Activated CD4-positive, alpha-beta T cell treated with anti-CD3 and anti-CD28 coated beads, Interleukin-2, amount 10 ng/mL, durations not matched to agents 7 days and 5 days (primary cell): ENCODE measurements at places on chromosomes 11 and 22.

GRCh38 chr11:8296872-8297271, 33.2 kb upstream of the LMO1 start:
- no peak for DNase-seq

GRCh38 chr11:95055283-95055897, 6.2 kb downstream of the KDM4F start:
- DNase-seq, result no peak

- peak; percentile 11 for DNase-seq
Observed at GRCh38 chr11:87036756-87037449, 831 bp upstream of the TMEM135 start.

DNA sequence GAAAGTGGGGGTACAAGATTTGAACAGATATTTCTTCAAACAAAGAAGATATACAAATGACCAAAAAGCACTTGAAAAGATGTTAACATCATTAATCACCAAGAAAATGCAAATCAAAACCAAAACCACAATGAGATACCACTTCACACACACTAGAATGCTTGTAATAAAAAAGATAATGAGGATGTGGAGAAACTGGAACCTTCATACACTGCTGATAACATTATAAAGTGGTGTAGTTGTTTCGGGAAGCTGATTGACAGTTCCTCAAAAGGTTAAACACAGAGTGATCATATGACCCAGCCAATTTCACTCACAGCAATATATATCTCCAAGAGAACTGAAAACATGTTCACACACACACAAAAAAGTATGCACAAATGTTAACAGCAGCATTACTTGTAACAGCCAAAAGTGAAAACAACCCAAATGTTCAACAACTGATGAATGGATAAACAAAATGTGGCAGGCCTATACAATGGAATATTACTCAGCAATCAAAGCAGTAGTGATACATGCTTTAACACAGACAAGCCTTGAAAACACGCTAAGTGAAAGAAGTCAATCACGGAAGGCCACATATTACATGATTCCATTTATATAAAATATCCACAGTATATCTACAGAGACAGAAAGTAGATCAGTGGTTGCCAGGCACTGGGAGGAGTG, 15.1 kb downstream of the PITPNB start:
- no peak for DNase-seq

- no peak for DNase-seq
Observed at GRCh38 chr22:25120093-25120561, 79.5 kb upstream of the CRYBB3 start.

DNA sequence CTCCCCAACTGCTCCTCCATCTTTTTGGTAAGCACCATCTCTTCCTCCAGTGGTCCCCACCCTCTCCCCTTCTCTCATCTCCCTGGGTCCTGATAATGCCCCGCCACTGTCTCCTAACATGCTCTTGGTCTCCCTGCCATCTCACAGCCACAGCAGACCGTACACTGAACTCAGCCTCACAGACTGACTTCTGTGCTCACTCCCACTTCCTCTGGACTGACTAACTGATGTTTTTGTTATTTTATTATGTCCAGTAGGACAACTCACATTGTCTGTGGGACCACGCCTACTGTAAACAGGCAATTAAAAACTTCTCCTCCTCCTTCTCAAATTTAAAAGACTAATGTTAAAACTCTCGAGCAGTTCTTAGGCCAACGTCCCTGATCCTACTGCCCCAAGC, 2.6 kb upstream of the GNAZ start:
- DNase-seq, result no peak

GRCh38 chr11:74418509-74418895, 20.3 kb upstream of the PGM2L1 start:
- DNase-seq, result no peak

GRCh38 chr11:33931067-33931466, 39.2 kb upstream of the LMO2 start:
- no peak for DNase-seq

DNA sequence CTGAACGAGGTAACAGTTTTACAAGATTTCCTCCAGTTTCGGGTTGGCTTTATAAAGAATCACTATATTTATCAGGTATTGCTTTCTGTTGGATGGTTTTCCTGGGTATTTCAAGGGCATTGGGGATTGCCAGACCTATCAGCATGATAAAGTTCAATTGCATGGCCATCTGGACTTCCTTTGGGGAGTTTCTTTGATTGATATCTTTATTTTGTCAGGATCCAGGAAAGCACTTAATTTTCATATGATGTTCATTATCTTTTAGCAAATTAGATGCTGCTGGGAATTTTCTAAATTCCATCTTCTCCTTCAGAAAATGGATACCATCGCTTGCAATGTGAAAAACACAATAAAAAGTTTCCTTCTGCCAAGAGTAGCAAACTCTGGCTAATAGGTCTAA, 21.2 kb downstream of the RFPL2 start:
- DNase-seq, result no peak

- no peak for DNase-seq
Observed at GRCh38 chr11:21289686-21290085, 620.3 kb downstream of the NELL1 start.

DNA sequence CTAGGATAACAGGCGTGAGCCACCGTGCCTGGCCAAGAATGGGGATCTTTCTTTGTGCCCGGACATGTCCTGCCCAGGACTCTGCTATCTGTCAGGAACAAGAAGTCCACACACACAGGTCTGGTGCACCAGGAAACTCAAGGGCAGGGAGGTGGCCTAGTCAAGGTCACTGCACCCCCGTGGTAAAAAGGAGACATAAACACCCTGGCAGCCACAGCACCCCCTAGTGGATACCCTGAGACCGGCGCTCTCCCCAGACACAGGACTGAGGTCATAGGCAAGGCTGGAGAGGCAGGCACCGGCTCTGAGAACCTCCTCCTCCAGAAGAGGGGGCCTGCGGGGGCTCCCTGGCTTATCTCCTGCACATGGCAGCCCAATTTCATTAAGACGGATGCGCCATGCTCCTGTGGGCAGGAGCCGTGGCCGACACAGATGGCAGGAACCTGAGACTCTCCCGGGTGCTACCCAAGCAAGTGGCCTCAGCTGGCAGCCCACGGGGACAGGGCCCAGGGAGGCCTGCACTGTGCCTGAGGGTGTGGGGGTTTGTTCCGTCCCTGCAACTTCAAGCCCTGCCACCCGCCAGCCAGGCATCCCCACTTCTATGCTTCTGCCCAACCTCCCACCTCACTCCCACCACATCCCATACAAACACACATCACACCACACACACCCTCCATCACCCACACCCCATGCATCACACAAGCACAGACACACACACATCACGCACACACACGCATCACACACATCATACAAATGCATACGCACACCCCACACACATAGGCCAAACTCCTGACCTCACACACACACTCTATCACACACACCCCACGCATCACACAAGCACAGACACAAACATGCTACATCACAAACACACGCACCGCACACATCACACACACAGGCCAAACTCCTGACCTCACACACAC, 19.6 kb downstream of the MACROD1 start:
- peak; percentile 78 for DNase-seq

DNA sequence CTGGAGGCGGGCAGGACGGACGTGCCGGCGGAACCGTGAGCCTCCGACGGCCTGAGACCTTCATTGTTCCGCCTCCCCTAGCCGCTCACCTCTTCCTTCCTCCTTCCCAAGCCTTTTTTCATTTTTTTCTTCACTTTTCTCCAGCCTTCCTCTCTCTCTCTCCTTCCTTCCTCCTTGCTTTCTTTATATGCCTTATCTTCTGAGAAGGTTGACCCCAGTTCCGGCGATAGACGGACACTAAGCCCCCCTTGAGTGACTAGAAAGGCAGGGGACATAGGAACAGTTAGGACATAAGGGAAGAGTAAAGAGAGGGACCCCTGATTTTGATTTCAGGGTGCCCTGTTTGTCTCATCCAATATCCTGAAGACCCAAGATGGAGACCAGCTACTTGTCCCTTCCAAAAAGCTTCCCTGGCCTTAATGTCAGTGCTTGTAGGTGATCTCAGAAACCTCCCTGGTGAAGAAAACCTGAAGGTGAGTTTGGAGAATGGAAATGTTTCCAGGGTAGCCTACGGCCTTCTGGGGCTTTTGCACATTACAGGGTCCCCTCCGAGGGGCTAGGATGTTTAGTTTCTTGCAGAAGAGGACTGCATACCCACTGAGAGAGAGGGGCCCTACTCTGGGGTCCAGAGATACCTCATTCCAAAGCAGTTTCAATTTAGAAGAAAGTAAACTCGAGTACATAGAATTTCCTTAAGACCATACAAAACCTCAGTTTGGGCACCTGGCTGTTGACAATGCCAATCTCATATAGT, 3.5 kb downstream of the ADM start:
- DNase-seq, result no peak

GRCh38 chr11:85647078-85647477, 689 bp upstream of the TMEM126A start:
- no peak for DNase-seq

- DNase-seq, result no peak
Observed at GRCh38 chr11:2378527-2379210, 1.6 kb downstream of the CD81 start.

- no peak for DNase-seq
Observed at GRCh38 chr11:33158596-33159275, 2.5 kb downstream of the CSTF3 start.

DNA sequence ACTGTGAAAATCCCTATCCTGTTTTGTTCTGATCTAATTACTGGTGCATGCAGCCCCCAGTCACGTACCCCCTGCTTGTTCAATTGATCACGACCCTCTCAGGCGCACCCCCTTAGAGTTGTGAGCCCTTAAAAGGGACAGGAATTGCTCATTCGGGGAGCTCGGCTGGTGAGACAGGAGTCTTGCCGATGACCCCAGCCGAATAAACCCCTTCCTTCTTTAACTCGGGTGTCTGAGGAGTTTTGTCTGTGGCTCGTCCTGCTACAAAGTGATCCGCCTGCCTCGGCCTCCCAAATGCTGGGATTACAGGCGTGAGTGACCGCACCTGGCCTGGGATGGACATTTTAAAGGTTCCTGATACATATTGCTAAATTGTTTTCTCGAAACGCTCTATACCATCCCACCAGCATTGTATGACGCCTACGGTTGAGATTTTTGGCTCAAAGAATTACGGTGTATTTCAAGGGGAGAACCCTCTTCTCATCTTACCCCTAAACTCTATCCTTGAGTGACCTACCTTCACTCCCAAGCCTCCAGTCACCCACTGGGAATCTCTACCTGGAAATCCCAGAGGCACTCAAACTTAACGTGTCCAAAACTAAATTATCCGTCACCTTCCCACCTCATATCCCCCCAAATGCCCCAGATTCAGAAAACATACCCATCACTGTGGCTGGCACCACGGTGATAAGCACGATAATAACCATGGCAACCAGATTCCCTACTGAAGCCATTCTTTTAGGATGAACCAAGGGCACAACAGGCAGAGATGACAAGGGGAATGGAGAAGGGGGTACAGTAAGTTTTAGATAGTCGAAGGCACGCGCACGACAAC, 789 bp upstream of the POLA2 start:
- DNase-seq, result no peak

- no peak for DNase-seq
Observed at GRCh38 chr22:29037340-29037932, 24.2 kb downstream of the C22orf31 start.

DNA sequence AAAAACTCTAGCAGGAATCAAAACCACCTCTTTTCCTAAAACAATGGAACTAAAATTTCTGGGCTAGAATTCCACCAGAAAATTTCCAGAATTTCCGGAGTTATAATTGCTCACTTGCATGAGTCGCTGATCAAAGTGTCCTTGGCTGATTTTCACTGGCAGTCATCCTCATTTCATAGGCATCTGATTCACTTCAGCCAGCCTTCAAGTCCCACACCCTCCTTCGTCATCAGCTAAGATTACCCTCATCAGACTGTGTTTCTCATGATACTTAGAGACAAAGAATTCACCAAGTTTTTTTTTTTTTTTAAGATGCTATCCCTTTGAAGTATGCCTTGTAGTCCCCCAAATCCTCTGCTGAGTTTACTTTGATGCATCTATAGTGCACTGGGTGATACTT, 71.5 kb upstream of the RAB38 start:
- DNase-seq, result no peak

- DNase-seq, result no peak
Observed at GRCh38 chr11:1055990-1056771, 18.5 kb upstream of the MUC2 start.

GRCh38 chr11:74819400-74819799, 70.8 kb downstream of the RNF169 start:
- DNase-seq, result no peak

GRCh38 chr11:36164506-36165250, 124.5 kb downstream of the COMMD9 start:
- DNase-seq, result no peak

DNA sequence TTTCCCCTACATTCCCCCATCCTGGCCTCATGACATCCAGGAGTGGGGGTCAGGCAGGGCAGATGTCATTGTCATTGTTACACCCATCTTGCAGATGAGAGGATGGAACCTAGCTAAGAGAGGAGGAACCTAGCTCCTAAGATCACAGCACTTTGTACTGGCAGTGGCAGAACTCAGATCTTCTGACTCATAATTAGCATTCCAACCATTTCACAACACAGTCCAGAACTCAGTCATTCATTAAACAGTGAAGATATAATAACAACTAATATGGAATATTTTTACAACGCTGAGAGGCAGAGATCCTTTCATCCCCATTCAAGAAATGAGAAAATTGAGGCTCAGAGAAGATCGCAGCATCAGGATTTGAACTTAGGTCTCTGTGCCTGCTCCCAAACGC, 127.8 kb downstream of the CHST1 start:
- no peak for DNase-seq

DNA sequence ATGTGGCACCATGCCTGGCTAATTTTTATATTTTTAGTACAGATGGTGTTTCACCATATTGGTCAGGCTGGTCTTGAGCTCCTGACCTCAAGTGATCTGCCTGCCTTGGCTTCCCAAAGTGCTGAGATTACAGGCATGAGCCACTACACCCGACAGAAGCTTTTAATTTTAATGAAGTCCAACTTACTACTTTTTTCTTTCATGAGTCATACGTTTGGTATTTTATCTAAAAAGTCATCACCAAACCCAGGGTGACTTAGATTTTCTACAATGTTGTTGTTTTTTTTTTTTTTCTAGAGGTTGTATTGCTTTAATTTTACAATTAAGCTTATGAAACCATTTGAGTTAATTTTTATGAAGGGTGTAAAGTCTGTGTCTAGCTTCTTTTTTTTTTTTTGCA, 34.9 kb downstream of the JRKL start:
- no peak for DNase-seq

DNA sequence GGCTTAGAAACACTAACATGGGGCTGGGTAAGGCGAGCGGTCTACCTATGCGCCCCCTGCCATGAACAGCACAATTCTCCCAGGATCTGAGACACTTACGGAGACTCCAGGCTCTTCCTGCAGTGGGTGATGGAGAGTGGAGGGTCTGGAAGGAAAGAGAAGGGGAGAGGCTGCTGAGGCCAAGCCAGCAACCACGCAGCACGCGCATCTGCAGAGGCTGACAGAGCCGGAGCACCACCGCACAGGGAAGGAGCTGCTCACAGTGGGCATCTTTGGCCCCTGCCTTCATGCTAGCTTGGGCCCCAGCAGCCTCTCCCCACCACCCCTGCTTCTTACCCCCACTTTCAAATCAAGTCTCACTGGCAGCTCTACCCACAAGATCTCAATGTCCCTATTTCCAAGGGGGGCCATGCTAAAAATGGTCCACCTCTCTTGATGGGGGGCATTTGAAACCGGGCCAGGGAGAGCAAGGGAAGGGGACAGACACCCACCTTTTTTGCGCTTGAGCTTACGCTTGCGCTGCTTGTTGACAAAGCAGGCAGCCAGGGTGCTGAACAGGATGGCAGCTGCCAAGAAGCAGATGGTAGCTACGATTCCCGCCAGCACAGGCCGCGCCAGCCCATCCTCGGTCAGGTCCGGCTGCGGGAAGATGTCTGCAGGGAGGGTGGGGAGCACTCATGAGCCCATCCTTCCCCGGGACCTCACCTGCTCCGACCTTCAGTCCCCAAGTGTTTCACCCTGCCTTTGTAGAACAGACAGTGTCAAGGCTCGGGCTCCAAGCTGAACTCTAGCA, 34.5 kb downstream of the IGSF9B start:
- no peak for DNase-seq
